ENCODE measurements at places on chromosomes 6 and 20.

DNA sequence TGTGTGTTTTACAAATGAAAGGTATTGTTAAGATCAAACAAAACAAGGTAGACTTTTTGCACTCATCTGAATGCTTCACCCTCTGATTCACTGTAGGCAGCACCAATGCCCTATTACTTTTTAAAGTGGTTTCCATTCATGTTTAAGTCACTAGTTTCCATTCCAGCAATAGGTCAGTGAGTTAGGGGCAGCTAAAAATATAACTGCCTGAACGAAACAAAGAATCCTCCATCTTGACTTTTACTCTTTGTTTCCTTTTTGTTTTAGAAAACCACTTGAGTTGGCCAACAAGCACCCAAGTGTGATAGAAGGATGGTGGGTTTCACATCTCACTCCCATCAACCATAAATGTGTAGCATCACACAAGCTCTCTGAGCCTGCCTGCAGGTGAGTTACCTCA, 25.5 kb downstream of the CLIC5 start:
- DNase-seq: no peak

GRCh38 chr6:115053169-115053860, 710.5 kb upstream of the HS3ST5 start:
- DNase-seq: no peak

DNA sequence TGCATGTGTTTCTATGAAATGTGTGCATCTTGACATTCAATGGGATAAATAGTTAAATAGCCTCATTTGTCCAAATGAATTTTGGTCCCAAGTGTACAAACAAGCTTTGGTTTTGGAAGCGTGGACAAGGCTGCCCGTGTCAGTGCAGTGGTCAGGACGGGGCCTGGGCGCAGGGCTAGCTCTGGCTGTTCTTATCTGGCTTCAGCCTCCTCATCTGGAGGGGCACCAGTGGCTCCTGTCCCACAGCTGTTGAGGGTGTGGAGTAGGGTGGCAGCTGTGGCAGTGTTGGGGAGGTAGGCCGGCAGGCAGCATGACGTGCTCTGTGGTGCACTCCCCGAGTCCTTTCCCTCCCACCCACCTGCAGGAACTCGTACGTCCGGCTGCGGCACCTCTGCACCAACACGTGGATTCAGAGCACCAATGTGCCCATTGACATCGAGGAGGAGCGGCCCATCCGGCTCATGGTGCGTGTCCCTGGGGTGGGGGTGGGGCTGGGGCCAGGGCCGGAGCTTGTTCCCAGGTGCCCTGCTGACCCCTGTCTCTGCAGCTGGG, 43.5 kb downstream of the ITPR3 start:
- no peak for DNase-seq

DNA sequence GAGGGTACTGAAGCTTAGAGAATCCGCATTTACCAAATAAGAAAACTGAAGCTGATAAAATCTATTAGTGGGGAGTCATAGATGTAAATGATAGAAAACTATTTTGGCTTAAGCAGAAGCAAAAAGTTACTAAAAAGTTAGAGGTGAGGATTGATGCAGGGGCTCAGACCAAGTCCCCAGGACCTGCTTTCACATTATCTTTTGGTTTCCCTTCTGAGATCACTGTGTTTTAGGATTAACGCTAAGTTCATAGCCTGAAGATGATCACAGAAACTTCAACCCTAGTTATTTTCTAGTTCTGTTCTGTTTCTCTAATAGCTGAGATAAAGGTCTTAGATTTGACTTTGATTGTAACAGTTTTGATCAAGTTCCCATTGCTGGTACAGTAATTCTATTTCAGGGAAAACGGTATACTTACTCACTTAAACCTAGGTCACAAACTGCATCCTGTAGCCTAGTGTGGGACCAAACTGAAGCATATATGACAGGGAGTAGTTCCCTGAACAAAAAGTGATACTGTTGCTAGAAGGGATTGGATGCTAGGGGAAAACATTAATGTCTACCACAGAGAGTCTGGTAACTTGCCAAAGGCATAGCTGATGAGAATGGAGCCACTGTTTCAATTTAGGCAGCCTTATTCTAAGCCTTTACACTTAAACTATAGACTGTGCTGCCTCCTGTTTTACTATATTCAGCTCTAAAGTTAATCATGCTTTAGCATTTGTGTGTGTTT, 13.1 kb downstream of the CYB5R4 start:
- DNase-seq: no peak

GRCh38 chr6:161161889-161162624, 111.8 kb downstream of the AGPAT4 start:
- no peak for DNase-seq

DNA sequence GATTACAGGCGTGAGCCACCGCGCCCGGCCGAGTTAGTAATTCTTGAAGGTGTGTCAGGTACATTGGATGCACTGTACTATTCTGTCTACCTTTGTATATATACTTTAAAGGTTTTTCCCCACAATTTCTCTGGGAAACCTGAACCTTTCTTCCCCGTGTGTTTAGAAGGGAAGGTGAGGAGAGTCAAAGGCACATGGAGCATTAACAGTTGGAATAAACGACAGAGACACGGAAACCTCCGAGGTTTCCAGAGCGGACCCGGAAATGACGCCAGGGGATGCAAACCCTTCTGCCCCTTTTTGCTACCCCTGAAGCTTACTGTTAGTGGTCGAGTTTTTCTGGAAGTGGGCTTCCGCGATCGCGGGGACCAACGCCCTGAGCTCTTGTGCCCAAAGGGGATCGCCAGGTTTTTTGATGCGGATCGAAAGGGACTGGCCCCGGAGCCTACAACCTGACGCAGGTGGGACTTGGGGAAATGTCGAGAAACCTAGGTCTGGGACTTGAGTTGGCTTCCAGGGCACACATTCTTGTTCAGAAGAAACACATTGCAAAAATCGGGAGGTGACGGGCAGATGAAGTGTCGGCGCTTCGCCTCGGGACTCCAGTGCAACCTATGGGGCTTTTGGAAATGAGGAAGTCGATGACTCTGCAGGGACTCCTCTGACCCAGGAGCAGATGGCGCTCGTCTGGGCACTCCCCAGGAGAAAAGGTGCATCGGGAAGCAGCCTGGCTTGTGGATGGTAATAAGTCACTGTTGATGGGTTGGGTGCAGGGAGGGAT, 218.2 kb downstream of the OR2B2 start:
- DNase-seq: peak; percentile 49

DNA sequence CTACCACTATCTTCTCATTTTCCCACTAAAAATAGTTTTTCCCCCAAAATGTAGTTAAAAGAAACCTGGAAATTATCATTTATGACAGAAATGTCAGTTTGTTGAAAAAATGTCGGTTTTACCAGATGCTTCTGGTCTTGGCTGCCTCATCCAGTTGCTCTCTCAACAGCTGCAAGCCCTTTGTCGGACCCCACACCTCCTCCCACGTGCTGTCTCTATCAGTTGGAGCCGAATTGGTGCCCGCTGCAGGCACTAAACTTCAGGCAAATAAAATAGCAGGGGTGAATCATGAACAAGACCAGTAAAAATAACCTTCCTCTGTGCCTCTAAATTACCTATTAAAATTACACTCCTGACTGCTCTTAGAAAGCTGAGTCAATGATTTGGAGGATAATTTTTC, 129.5 kb upstream of the CEP162 start:
- DNase-seq: no peak

DNA sequence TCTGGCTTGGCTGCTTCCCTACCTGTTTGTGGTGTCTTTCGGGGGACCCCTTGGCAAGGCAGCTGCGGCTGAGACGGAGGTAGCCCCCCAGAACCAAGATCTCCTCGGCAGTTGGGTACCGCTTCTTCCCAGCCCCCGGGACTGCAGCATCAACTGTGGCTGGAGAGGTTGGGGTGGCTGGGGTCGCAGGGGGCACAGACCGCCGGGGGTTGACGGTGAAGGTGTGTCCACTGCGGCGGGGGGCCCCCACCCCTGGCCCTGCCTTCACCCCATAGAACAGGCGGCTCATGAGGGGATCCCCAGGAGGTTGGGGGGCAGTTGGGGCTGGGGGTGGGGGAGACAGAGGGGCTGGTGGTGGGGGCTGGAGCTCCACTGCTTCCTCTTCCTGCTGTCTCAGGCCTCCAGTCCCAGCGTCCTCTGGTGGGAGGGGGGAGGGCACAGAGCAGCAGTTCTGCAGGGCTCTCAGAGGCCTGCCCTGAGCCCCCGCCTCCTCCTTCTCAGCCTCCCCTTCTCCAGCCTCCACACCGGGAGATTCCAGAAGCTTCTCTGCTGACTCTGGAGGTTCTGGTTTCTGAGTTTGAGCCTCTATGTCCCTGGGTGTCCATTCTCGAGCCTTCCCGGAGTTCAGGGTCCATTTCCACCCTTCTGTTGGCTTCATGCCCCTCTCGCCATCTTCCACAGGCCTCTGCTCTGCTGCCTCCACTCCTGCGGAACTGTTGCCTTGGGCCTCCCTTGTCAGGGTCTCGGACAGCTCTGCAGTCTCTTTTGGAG, 1.9 kb downstream of the PPP1R18 start:
- DNase-seq: no peak

GRCh38 chr6:14292119-14292518, 174.5 kb downstream of the CD83 start:
- no peak for DNase-seq

- no peak for DNase-seq
Measured at GRCh38 chr6:169604076-169604475, 97.8 kb downstream of the WDR27 start.

DNA sequence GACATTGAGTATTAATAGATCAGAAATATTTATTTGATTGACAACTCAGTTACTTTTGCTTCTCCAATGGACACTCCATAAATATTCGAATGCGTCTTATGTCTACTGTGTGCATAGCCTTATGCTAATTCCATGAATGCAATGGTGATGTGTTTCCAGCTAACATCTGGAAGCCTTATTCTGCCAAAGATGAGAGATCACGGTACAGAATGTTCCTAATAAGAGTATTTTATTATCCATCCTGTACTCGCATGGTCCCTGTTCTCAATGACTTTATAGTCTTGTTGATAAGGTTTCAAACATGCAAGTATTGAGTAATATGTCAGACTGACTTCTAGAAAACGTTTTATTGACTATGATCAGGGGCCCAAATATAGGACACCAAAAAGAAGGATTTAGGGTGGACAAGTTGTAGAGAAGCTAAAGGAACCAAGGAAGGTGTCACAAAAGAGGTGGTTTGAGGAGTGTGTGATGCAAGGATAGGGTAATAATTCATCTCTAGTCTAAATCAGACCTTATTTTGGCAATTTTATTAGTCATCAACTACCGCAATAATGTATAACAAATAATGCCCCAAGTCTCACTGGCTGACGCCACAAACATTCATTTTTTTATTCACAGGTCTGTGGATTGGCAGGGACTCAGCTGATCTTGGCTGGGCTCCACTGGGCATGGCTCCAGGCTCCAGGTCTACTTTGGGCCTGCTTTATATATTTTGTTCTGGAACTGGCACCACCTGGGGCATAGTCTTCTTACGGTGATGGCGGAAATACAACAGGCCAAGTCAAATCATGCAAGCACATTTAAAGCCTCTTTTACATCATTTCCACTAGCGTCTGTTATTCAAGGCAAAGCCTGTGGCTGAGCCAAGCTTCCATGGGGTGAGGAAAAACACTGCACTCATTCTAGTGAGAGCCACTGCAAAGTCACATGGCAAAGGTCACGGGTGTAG, 24.5 kb upstream of the CD83 start:
- no peak for DNase-seq

GRCh38 chr6:136822046-136822375, 381 bp upstream of the PEX7 start:
- peak; percentile 40 for DNase-seq

DNA sequence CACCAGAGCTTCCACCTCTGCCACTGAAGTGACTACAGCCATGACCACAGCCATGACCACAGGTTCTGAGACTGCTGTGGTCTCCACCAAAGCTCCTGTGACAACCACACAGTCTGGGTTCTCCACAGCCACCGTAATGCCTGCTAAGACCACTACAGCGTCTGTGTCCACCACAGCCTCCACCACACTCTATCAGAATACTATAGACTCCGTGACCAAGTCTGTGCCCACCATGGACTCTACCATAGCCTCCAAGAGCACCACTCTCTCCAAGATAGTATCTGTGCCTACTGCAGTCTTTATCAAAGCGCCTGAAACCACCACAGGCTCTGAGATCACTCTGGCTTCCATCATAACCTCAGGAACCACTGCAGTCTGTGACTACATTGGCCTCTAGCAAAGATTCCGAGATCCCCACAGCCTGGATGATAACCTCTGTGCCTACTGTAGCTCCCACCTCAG, 18.3 kb upstream of the MUC21 start:
- DNase-seq: no peak

- peak; percentile 74 for DNase-seq
Measured at GRCh38 chr20:25057234-25058050, 497 bp downstream of the ACSS1 start.

- no peak for DNase-seq
Measured at GRCh38 chr6:31657406-31658157, 1.9 kb downstream of the APOM start.

DNA sequence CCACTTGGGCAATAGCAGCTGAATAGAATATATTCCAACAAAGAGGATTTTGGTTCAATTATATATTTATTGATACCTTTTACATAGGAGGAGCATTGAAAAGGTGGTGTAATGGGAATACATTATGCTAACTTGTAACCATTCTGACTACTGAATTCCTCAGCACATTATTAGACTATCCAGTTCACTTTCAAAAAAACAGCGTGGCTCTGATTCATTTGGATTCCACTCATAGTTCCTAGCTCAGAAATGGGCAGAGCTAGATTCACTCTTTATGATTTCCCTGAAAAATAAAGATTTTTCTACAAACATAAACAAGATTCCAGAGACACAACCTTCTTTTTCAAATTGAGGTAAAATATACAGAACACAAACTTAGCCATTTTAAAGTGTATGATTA, 9.2 kb upstream of the TRERF1 start:
- DNase-seq: no peak

GRCh38 chr20:346640-347316, at the start of gene NRSN2:
NRSN2 (plus strand) TSS chr20:347111; CDS start chr20:349644, 2,533 bp downstream.
- peak; percentile 83 for DNase-seq

GRCh38 chr6:1995636-1996035, 249.8 kb downstream of the GMDS start:
- no peak for DNase-seq

GRCh38 chr6:4397307-4397706, 261.9 kb upstream of the ECI2 start:
- DNase-seq: no peak

DNA sequence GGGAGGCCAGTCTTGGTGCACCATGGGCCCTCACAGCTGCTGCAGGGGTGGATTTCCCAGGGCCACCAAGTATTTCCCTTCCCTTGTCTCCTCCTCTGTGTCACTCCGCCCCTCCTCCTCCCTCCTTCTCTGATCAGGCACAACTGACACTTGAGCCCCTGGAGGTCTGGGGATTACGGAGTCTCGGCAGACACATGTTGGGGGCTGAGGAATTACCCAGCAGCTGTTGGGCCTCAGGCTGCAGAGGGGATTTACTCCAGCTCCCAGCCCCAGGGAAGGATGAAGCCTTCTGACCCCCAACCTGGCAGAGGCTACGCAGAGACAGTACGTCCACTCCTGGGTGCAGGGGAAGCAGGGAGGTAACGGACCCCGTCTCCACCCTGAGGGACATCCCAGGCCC, 420.5 kb upstream of the SULF2 start:
- no peak for DNase-seq

Data from testis (tissue), 5 donors.